Panc1 (cell line): ENCODE measurements at places on chromosomes 5 and 9. TPM values are rescaled to one million over a fixed set of nuclear protein-coding genes. Genes with fewer than 3 reads are reported as not detected.

GABRA6 gene
- total RNA-seq = not detected

LPAR1 gene
- 11.0 TPM for total RNA-seq

ENC1 gene
- 37.0 TPM for total RNA-seq

SPATA31C1 gene
- not detected for total RNA-seq

TMEM250 gene
- 34.0 TPM for total RNA-seq

HTR1A gene
- not detected for total RNA-seq

ZBED3 gene
- total RNA-seq = 6.8 TPM

NCBP1 gene
- 30.1 TPM for total RNA-seq

BTNL9 gene
- 37.5 TPM for total RNA-seq

C9orf43 gene
- total RNA-seq = 1.2 TPM

DMAC1 gene
- total RNA-seq = 13.8 TPM

IPPK gene
- total RNA-seq = 5.4 TPM

CLIC3 gene
- 6.2 TPM for total RNA-seq

CDC23 gene
- total RNA-seq = 44.7 TPM

FST gene
- 0.51 TPM for total RNA-seq

HTR4 gene
- not detected for total RNA-seq

FBXL7 gene
- not detected for total RNA-seq

TAF11L5 gene
- total RNA-seq = not detected

CDKN2A gene
- total RNA-seq = not detected

ECM2 gene
- not detected for total RNA-seq

PPIC gene
- total RNA-seq = 45.8 TPM

CENPH gene
- total RNA-seq = 35.6 TPM

GCNT4 gene
- 0.33 TPM for total RNA-seq

IFNK gene
- total RNA-seq = not detected

PTPRD gene
- total RNA-seq = not detected

BHMT gene
- total RNA-seq = not detected

GPX3 gene
- total RNA-seq = 8.5 TPM

PCDHGA5 gene
- 0.67 TPM for total RNA-seq

C1QTNF2 gene
- 0.44 TPM for total RNA-seq

CSF2 gene
- not detected for total RNA-seq

IRGM gene
- 0.18 TPM for total RNA-seq

DAB2 gene
- total RNA-seq = 1.7 TPM

PPP6C gene
- 27.3 TPM for total RNA-seq

C5orf46 gene
- not detected for total RNA-seq

FOXD4L6 gene
- not detected for total RNA-seq

ABLIM3 gene
- 12.9 TPM for total RNA-seq

PCDHA7 gene
- total RNA-seq = 0.15 TPM

CCDC192 gene
- total RNA-seq = not detected

FCHO2 gene
- total RNA-seq = 25.3 TPM

RASGEF1C gene
- total RNA-seq = 0.49 TPM

CAMK2A gene
- total RNA-seq = 0.51 TPM

ARSI gene
- total RNA-seq = 18.6 TPM

CARD9 gene
- total RNA-seq = 1.7 TPM

NSG2 gene
- total RNA-seq = not detected

REEP2 gene
- total RNA-seq = 6.5 TPM

TJP2 gene
- 40.2 TPM for total RNA-seq

NR6A1 gene
- 7.6 TPM for total RNA-seq

CYSRT1 gene
- 0.67 TPM for total RNA-seq

SLC6A7 gene
- not detected for total RNA-seq
